Thoracic aorta endothelial cell (primary cell): ENCODE measurements at places on chromosomes 16 and 17. TPM values are rescaled to one million over a fixed set of nuclear protein-coding genes. Genes with fewer than 3 reads are reported as not detected.

Gene TMEM100
- total RNA-seq, result 0.80 TPM in 1 of 2 replicates, not detected in the other

Gene OTOP2
- not detected in 2 replicates for total RNA-seq

Gene CDK3
- 0.40 and 0.86 TPM in 2 replicates for total RNA-seq

Gene ABCA8
- total RNA-seq, result 15.8 and 77.7 TPM in 2 replicates

Gene GRAP
- total RNA-seq, result 15.5 and 20.1 TPM in 2 replicates

Gene SCIMP
- total RNA-seq, result not detected in 2 replicates

Gene MAP2K4
- 32.2 and 35.3 TPM in 2 replicates for total RNA-seq

Gene CHCT1
- not detected in 2 replicates for total RNA-seq

Gene CCDC78
- total RNA-seq, result 0.93 and 1.0 TPM in 2 replicates

Gene NCOR1
- total RNA-seq, result 145 and 165 TPM in 2 replicates

Gene KAT2A
- total RNA-seq, result 16.4 and 19.5 TPM in 2 replicates

Gene NXPH3
- total RNA-seq, result 0.53 and 0.72 TPM in 2 replicates

Gene MYO1D
- total RNA-seq, result 84.2 and 138 TPM in 2 replicates

Gene HS3ST3A1
- total RNA-seq, result 0.29 TPM in 1 of 2 replicates, not detected in the other

Gene TNFRSF17
- total RNA-seq, result not detected in 2 replicates

Gene P2RX1
- total RNA-seq, result not detected in 2 replicates

Gene C16orf46
- total RNA-seq, result 0.27 and 0.29 TPM in 2 replicates

Gene SSTR5
- not detected in 2 replicates for total RNA-seq

Gene TPSG1
- not detected in 2 replicates for total RNA-seq

Gene TMC5
- total RNA-seq, result not detected in 2 replicates

Gene DUS1L
- total RNA-seq, result 59.5 and 62.2 TPM in 2 replicates

Gene TPSB2
- total RNA-seq, result not detected in 2 replicates

Gene ADGRG1
- 54.5 and 137 TPM in 2 replicates for total RNA-seq

Gene PTX4
- not detected in 2 replicates for total RNA-seq

Gene HOXB2
- 6.8 and 8.1 TPM in 2 replicates for total RNA-seq

Gene PSMC5
- 80.9 and 93.4 TPM in 2 replicates for total RNA-seq

Gene MFAP4
- total RNA-seq, result not detected in 2 replicates
